ENCODE measurements at places on chromosomes 2 and 18.

GRCh38 chr2:152456262-152456661, 121.3 kb downstream of the FMNL2 start:
- no peak for DNase-seq

DNA sequence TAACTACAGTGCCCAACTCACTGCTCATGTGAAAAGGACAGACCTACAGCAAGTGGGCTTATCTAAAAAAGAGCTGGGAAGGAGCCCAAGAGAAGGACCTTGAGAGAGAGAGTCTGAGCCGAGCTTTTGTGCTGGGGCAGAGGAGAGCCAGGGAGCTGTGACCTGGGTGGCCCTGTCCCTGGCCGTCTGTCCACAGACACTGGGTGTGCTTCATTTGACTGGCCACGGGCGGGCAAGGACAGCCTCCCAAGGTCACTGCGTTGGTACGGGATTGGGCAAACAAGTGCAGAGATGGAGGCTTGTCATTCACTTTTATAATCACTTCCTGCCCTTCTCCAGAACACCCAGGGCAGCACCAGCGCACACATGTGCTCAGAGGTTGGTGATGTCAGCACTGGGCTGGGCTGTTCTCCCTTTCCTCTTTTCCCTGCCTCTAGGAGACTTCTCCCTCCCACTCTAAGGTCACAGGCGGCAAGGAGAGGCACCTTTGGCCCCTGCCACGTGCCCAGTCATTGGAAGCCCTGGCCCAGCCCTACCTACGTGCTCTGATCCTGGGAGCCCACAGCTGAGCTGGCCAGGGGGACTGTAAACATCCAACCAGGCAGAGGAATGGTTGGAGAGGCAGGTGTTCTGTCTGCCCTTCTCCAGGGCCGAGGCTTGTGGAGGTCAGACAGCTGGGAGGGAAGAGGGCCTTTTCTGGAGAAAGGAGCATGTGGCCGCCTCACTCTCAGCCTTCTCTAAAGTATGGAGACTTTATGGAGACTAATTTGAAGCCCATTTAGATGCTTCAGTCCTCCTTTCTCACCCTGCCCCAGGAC, 6.4 kb upstream of the PSD4 start:
- DNase-seq, result peak; percentile 66

- DNase-seq, result no peak
Observed at GRCh38 chr2:64601785-64602391, 51.8 kb downstream of the SERTAD2 start.

DNA sequence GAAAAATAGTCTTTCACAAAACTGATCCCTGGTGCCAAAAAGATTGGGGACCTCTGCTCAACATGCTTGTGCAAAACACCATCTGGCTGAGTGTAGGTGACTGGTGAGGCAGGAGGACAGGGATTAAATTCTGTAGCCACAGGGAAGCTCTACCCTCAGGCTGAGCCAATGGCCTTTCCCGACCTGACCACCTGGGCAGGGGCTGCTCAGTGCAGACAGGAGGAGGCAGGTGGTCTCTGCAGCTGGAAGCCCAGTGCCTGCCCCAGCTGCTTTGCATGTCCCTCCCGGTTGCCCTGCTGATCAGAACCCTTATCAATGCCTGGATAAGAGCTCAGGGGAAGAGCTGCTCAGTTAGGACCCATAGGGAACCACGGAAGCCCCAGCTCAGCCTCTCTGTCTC, 235.3 kb downstream of the ANKRD36 start:
- DNase-seq, result no peak

GRCh38 chr2:192194265-192194865, 368 bp downstream of the TMEFF2 start:
- DNase-seq, result no peak

- peak; percentile 30 for DNase-seq
Observed at GRCh38 chr2:174633623-174633930, 36.0 kb upstream of the WIPF1 start.

- peak; percentile 88 for DNase-seq
Observed at GRCh38 chr2:3519255-3520205, at the start of gene ADI1. TSS of gene ADI1 (minus strand) at chr2:3519531. CDS start at chr2:3519487, 44 bp downstream.

DNA sequence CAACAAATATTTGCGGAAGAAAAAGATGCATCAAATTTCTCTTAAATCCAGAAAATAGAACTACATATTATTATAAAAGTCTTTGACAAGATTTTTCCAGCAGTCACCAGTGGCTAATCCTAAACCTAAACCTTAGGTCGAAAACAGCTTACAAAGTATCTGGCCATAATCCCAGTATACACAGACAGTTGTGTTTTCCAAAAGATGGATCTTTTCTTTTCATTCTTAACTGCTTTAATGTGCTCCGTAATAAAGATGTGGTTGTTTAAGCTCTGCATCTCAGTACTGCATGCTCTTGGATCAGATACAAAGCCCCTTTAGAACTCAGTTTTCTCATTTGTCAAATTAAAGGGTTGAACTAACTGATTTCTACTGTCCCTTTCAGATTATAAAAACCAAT, 247.8 kb downstream of the TXNL1 start:
- DNase-seq, result no peak

GRCh38 chr2:30541680-30542079, 94.6 kb downstream of the LCLAT1 start:
- DNase-seq, result no peak

DNA sequence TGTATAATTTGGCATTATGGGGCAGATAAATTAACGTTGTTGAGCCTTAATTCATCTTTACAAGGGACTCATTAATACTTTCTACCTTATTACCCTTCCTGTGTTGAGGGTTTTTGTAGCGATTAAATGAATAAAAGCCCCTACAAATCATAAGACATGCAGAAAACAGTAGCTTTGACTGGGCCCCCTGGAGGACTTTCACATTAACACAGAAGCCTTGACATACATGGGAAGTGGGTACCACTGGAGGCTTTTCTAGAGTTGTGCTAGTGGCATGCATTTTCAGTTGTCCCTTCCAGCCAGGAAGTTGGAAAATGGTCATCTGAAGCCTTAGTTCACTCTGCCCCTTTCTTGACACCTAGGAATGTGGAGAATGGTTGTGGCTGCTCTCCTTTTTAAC, 30.2 kb downstream of the MTA3 start:
- DNase-seq, result no peak

DNA sequence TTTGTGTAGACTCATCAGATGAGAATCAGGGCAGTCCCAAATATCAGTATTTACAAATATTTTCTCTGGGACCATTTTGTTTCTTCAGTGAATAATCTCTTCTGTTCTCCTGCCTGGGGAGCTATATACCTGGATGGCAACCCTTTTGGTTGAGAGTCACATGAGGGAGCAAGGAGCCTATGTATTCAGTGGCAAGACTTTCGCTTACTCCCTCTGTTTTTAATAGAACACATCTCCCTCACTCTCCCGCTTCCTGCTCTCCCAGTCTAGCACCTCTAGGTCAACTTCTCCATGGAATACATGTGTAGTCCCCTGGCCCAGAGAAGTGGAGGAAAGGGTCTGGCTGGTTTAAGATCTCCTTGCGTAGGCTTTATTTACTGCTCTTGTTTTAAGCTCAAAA, 600.3 kb downstream of the CCDC85A start:
- no peak for DNase-seq

GRCh38 chr2:136375017-136375901, 257.3 kb upstream of the CXCR4 start:
- peak; percentile 82 for DNase-seq

DNA sequence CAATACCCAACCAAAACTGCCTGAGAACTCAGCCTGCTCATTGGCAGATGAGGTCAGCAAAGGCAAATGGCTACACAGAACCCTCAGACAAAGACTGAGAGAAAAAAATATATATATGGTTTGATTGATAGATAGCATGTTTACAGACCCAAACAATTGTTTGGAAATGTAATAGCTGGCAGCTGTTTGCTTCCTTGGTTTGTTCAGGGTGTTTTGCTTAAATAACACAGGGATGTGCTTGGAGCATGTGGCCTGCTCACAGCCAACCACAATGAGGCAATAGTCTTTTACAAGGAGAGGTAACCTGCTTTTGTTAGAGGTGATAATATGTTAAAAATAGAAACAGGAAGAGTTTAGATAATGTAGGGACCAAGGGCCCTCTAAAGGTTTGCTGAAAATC, 84.5 kb downstream of the PDK1 start:
- DNase-seq, result no peak

DNA sequence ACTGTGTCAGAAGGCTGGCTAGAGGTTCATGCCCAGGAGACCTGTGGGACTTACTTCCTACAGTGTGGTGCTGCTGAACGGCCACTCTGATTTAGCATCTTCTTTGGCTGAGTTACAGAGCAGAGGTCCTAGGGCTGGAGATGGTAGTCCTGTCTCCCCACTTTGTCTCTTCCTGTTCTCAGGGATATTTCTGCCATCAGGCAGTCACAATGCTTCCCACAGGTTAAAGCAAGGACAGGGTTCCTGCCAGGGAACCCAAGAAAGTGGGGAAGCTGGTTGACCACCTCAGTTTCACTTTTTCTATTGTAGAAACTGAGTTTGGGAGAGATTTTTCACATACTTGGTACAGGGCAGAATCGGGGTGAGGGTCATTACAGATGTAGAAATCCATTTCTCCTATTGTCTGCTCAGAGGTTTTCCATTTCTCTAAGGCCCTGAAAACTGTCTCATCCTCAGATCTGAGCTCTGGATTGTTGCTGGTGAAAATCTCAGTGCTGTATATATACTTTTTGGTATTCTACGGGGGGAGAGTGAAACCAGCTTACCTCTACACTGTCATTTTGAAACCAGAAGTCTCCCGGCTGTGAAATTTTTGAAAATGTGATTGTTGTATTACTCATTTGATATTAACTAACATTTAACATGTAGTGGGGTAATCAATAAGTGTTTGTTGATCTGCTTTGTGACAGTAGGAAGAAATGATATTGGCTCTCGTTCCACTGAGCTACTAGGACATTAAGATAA, 37.0 kb upstream of the MEP1B start:
- DNase-seq, result peak; percentile 58

- no peak for DNase-seq
Observed at GRCh38 chr2:217456016-217456415, 546.8 kb downstream of the TNS1 start.

GRCh38 chr2:135246711-135247270, 194.7 kb downstream of the RAB3GAP1 start:
- no peak for DNase-seq

DNA sequence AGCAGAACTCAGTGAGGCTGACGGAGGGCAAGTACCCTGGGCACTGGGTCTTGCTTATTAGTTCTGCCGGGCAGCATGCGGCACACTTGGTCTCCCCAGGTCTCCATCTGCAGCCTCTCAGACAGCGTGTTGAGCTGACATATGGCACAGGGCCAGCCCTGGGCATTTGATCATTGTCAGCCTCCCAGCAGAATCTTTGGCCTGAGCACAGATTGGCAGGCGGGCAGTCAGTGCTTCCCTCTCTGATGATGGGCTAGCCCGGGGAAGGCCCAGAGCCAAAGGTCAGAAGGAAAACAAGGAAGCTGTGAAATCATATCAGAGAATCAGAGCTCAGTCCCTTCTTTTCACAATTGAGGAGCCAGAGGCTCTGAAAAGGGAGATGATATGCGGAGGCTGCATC, 150.1 kb upstream of the LRRTM1 start:
- DNase-seq, result no peak

DNA sequence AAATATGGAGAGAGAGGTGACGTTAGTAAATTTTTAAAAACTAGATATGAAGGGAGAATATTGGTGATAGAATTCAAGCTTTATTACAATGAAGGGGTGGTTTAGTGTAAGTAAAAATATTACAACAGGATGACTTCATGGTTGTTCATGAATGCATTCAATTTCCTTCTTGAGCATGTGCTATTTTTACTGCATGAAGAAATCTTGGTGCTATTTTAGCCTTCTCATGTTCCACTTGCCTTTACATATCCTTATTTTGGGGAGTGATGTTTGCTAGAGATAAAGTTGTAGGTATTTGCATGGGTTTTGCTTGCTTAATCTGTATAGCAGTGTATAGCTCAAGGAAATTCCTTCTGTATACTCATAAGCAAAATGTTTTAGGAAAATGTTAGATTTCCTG, 195.0 kb upstream of the MMADHC start:
- no peak for DNase-seq

DNA sequence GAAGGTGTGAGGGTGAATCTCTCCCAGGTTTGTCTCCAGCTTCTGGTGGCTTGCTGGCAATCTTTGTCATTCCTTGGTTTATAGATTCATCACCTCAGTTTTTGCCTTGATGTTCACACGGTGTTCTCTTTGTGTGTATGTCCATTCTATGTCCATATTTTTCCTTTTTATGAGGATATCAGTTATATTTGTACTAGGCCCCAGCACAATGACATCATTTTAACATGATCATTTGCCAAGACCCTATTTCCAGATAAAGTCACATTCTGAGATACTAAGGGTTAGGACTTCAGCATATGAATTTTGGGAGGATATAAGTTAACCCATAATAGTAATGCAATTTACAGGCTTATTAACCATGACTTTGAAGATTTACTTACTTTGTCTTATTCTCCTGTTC, 649.0 kb downstream of the CPS1 start:
- no peak for DNase-seq

- no peak for DNase-seq
Observed at GRCh38 chr18:9539283-9539682, 64.0 kb downstream of the RALBP1 start.

DNA sequence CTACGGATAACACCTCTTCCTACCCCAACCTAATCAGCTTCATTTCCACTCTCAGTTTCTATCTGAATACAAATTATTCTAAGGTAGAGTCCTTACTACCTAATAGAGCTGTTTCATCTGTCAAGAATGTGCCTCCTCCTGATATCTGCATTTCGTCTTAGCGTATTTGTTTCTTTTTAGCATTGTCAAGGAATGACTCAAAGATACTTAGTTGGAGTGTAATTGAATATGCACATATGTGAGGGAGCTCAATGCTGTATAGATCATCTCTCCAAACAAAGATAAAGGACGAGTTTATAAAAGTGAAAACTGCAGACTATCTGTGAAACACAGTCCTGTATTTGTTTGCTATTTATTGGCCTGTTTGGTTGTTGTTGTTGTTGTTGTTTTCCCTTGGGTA, 2059.4 kb upstream of the CELF4 start:
- no peak for DNase-seq

GRCh38 chr2:199223791-199224190, 233.9 kb downstream of the SATB2 start:
- DNase-seq, result no peak

DNA sequence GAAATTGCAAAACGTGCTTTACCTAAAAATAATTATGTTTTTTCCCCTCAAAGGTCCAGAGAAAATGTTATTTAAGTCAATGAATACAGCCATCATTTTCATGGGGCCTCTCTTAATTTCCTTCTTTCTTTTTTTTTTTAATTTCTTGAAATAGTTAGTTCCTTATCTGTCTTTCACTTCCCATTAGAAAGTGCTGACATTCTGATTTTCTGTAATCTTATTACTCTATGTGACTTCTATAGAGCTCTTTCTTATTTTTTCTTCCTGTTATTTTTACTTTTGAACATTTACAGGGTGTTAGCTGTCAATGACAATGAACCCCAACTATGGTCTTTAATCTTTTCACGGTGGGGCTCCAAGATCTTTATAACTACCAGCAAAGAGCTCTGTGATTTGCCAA, 30.0 kb downstream of the CTLA4 start:
- DNase-seq, result no peak

- DNase-seq, result no peak
Observed at GRCh38 chr2:99754210-99754609, 264.4 kb upstream of the REV1 start.

GRCh38 chr18:3380384-3380961, 69.5 kb upstream of the TGIF1 start:
- peak; percentile 75 for DNase-seq

All from activated CD4-positive, alpha-beta T cell treated with anti-CD3 and anti-CD28 coated beads, Interleukin-10, Interleukin-2, amounts not matched to agents 100 ng/mL and 50 ng/mL, durations not matched to agents 16 hours and 8 hours (primary cell).